SK-MEL-5 (cell line): ENCODE measurements at places on chromosomes 1 and 21.

DNA sequence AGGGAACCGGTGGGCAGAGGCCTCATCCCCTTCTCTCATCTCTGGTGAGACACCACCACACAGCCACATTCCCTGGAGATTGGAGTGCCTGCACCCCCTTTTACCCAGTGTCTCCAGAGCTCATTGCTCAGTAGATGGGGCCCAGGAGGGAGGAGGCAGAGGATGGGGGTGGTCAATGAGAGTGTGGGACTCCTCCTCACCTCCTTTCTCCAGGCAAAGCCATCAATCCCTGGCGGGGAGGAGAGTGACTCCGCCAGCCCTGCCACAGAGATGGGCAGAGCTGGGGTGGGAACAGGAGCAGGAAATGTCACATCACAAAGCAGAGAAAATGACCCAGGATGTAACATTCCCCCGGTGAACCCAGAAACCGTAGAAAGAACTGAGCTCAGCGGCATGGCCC is 117.2 kb downstream of the MATN1 start:
- no peak for DNase-seq

DNA sequence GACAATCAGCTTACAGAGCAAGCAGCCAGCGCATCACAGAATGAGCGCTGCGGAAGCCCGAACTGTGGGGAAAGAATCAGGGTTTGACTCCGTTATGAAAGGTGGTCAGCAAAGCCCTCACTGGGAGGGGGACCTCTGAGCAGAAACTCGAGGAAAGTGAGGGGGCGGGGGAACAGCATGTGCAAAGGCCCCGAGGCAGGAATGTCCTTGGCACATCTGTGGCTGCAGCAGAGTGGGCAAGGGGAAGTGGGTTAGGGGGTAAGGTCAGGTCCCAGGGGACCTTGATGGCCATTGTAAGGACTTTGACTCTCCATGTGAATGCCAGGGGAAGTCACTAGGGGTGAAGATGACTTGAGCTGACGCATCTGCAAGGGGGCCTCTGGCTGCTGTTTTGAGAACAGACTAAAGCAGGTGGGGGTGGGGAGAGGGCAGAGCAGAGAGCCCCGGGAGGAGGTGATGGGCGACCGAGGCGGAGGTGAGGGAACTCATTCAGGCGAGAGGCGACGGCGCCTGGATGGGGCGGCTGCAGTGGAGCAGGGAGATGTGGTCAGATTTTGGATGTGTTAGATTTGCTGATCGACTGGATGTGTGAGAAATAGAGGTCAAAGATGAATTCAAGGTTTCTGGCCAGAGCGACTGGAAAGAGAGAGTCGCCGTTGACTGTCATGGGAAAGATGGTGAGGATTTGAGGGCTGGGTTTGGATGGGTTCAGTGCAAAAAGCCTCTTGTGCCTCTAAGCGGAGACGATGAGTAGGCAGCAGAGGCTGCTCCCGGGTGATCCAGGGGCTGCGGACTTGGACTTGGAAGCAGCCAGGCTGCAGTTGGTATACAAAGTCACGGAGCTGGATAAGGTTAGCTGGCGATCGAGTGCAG is 108.0 kb upstream of the ZBTB40 start:
- DNase-seq: no peak

DNA sequence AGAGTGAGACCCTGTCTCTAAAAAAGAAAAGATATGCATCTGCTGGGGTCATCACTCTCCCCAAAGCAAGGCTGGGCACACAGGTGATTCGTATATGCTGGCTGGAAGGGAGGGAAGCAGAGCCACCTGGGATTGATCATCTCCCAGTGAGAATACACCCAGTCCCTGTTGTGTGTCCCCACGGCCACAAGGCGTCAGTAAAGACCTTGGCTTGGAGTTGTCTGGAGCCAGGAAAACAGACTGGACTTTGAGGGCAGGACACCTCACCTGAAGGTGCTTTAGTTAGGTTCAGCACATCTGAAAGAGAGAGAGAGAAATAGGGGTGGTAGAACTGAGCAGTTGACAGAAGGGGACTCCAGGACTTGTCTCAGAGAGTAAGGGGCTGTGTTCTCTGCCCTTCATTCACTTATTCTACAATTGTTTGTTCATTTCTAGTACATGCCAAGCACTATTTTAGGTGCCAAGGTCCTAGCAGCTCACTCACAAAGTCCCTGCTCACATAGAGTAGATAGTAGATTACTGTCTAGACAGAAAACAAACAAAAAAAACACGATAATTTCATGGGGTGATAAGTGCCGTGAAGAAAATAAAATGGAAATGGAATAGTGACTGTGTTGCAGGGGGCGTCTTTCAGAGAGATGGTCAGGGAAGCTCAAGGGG is 13.5 kb downstream of the CITED4 start:
- peak; percentile 77 for DNase-seq

DNA sequence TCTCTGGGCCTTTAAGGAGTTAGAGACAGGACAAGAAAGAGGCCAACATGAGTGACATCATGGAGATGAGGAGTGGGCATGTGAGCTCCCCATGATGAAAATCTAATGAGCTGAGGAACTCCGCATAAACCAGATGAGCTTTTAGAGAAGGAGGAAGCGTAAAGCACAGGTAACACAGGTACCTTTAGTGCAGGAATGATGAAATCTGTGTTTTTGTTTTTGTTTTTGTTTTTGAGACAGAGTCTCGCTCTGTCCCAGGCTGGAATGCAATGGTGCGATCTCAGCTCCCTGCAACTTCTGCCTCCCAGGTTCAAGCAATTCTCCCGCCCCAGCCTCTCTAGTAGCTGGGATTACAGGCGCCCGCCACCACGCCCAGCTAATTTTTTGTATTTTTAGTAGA is 12.7 kb upstream of the FAM89A start:
- DNase-seq: no peak

DNA sequence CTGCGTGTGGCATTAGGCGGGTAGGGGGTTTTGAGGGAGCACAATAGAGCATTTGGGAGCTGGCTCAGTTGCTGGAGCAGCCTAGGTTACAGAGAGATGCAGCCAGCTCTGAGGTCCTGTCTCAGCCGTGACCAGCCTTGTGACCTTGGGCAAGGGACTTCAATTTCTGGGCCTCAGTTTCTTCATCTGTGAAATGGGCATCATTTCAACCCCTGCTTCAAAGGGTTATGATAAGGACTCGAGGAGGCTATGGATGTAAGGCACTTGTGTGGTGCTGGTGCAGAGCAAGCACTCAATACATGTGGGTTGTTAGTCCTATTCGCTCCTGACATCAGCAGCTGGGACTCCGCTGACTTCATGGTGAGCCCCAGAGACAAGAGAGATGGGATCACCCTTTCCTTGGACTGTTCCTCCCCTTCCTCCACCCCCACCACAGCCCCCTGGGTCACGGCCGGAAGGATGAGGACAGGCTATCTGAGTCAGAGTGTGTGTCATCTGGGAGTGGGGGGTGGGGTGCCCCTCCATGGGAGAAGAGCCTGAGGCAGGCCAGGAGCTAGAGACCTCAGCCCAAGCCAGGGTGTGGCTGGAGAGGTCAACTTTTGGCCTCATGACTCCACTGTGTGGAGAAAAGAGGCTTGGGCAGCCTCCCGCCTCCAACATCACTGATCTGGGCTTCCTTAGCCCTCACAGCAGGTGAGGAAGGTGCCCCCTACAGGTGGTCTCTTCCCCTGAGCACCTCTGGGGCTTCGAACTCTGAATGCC is 71.4 kb upstream of the ZBTB40 start:
- no peak for DNase-seq

DNA sequence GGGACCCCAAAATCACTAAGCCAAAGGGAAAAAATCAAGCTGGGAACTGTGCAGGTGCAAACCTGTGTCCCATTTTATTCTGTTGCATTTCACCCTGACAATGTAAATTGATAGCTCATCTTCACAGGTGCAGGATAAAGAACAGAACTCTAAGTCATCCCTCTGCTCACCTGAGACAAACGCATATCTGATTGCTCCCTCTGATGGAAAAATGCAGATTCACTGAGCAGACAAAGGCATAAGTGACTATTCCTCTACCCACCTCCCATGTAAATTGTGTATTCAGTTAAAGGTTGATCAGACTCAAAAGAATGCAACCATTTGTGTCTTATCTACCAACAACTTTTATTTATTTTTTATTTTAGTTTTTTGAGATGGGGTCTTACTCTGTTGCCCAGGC is 644.2 kb downstream of the PTPRU start:
- DNase-seq: peak; percentile 32

GRCh38 chr1:151993084-151993733 is 450 bp downstream of the S100A10 start:
- DNase-seq: no peak

- DNase-seq: no peak
Measured at GRCh38 chr21:15625363-15625762, 104.4 kb upstream of the USP25 start.

GRCh38 chr1:172874950-172875349 is 175.8 kb downstream of the TNFSF18 start:
- DNase-seq: no peak

DNA sequence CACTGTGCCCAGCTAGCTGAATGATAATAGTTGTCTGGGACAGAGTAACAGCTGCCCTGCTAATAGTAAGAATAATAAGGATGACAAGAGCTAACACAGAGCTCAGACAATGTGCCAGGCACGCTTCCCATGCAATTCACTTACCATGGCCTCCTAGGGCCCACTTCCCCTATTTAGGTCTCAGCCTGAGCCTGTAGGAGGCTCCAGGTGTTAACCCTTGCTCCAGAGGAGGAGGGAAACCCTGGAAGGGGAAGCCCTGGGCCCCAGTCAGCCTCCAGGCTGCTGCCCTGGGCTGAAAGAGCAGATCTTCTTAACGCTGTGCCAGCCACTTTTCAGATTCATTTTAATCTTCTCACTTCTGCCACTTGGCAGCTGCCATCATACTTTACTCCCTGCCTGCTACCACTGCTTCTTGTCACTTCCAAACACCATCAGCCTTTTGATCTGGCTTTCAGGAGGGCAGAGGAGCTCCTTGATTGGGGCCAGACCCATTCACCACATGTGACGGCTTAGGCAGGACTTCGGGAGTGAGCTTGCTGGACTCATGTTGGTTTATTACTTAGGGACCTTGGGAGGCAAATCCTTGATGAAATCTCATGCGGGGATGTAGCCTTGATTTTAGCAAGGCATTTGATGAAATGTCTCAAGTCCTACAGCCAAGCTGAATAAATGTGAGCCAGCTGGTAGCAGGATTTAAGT is 66.7 kb upstream of the PARP1 start:
- DNase-seq: no peak

DNA sequence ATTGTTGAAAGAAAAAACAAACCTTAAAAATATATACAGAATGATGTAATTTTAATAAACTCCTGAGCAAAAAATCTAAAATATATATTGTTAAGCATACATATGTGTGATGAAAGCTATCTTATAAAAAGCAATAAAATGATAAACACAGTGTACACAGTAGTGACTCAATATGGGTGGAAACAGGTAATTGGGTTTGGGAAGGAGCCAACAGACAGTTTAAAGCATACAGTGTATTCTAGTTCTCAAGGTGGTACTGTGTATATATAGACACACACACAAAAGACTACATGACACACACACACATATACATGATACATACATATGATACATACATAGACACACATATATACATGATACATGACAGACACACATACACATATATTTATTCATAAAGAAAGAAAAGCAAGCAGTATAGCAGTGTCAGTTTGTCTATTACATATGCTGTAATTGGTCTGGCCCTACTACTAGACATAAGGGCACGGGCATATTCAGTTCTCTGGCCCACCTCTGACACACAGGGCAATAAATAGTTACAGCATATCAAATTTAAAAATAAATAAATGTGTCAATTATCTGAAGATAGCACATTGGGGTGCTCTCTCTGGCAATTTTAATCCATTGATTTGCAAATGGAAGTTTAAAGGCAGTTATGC is 330.2 kb downstream of the S1PR1 start:
- DNase-seq: no peak

DNA sequence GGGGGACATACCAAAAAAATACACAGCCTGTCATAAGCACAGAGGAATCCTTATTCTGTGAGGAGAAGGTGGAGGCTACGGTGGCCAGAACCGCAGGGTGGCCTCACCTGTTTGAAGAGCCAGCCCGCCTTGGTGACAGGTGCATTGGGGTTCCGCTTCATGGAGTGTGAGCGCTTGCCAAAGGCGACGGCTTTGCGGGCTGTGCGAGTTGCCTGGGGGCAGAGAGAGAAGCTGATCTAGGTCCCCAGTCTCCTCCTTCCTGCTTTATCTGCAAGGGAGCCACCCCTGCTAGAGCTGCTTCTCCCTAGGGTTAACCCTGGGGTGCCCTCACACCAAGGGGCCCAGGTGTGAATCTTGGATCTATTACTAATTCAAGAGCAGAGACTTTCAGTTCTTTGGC is 54.3 kb upstream of the GOLT1A start:
- DNase-seq: no peak

DNA sequence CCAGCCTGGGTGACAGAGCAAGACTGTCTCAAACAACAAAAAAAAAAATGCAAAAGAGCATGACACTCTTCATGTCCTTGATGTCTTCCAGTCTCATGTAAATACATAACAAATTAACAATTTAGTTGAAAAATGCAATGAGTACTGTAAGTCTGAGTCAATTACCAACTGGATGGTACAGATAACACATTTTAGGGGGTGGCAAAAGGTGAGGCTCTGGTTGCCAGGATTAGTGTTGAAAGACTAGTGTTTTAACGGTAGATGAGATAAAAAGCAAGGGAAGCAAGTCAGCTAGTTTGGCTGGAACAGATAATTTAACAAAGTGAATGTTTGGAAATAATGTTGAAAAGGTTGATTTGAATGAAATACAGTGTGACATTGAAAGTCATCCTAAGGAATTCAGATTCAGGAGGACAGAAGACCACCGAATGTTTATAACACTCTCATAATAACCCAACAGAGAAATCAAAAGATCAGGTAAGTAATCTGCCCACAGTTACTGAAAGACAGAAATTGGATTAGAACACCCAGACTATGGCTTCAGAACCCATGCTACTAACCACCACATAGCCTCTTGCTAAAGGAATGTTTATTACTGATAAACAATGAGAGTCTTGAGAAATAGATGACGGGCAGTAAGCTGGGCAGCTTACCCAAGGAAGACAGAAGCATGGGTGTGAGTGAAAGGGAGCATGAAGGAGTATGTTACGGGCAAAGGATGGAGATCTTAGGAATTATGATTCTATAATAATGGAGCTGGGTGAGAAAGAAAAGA is 312.4 kb downstream of the HMCN1 start:
- DNase-seq: no peak

GRCh38 chr1:197659171-197659570 is 116.1 kb downstream of the DENND1B start:
- DNase-seq: no peak

DNA sequence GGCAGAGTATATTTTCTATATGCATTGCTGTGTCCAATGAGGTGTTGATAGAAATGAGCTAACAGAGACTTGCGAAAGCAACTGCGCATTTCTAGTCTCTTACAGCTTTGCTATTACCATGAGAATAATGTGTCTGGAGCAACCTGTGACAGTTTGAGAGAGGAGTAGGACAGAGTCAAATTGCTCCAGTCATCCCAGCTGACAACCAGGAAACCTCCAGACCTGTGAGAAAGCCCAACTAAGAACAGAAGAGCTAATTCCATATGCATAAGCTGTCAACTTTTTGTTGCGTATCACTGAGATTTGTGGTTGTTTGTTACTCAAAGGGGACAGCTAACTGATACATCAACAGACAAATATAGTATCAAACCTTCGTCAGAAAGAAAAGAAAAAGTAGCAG is 354.1 kb upstream of the LRRC7 start:
- DNase-seq: no peak

GRCh38 chr1:77829851-77830250 is 50.4 kb downstream of the MIGA1 start:
- no peak for DNase-seq
